ENCODE measurements at places on chromosomes 12 and 14.

DNA sequence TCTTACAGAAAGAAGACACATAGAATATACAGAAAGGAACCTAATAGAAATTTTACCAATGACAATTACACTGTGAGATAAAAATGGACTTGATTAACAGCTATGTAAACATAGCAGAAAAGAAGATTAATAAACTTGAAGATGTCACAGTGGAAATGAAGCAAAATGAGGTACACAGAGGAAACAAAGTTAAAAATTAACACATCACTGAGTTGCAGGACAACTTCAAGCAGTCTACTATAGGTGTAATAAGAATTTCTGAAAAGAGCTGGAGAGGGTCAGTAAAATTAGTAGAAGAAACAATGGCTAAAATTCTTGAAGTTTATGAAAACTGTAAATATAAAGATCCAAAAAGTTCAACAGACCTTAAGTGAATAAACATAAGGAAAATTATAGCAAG, 738.7 kb downstream of the C12orf50 start:
- no peak for DNase-seq

DNA sequence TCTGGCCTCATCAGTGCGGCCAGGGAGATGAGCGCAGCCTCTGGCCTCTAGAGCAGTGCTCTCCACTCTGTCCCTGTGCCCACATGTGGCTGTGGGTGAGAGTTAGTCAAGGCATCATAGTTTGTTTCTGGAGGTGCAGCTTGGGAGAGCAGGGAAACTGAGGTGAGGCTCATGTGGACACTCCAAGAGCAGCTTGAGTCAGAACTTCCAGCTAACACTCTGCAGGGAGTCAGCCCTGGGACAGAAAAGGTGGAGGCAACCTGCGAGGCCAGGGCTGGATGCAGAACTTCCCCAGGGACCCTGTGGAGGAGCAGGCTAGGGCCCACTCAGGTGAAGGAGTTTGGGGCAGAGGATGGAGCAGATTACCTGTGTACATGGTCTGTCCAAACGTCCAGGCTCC, 10.8 kb downstream of the ISCA2 start:
- no peak for DNase-seq

GRCh38 chr12:68428211-68428610, 96.0 kb upstream of the MDM1 start:
- DNase-seq, result no peak

- no peak for DNase-seq
Observed at GRCh38 chr14:103699901-103700752, 15.1 kb downstream of the XRCC3 start.

GRCh38 chr12:131194166-131194565, 240.5 kb downstream of the ADGRD1 start:
- DNase-seq, result no peak

- no peak for DNase-seq
Observed at GRCh38 chr12:119786539-119786938, 90.6 kb downstream of the CIT start.

DNA sequence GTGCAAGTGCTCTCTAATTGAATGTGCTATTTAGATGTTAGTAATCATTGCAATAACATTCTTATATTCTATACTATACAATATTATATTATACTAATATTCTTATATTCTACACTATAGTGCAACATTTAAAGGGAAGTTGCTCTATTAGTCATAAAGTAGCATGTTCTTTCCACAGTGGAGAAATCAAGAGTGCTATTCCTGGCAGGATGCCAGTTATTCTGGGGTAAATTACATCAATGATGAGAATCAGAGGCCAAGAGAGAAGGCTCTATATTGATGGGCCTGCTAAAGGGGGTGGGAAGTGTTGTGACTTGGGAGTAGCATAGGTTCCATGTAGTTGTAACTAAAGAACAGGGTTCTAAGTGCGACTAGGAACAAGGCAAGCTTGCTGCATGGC, 121.5 kb downstream of the SLC15A5 start:
- DNase-seq, result no peak

DNA sequence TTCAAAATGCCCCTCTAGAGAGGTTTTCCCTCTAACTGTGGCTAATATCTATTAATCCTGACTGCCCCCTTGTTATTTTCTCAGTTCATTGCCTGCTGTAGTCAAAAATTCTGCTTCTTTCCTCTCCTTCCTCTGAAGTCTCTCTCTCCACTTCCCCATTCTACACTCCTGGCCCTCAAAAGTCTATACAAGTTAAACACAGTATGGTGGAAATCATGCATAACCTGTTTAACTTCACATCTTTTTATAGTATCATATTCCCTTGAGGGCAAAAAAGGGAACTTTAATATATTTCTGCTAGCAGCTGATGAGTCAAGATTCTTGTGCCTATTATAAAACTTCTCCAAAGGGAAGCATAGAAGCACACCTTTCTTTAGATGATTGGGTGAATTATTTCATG, 16.7 kb downstream of the GRIP1 start:
- no peak for DNase-seq

GRCh38 chr14:63418020-63418419, 99.3 kb upstream of the GPHB5 start:
- no peak for DNase-seq

DNA sequence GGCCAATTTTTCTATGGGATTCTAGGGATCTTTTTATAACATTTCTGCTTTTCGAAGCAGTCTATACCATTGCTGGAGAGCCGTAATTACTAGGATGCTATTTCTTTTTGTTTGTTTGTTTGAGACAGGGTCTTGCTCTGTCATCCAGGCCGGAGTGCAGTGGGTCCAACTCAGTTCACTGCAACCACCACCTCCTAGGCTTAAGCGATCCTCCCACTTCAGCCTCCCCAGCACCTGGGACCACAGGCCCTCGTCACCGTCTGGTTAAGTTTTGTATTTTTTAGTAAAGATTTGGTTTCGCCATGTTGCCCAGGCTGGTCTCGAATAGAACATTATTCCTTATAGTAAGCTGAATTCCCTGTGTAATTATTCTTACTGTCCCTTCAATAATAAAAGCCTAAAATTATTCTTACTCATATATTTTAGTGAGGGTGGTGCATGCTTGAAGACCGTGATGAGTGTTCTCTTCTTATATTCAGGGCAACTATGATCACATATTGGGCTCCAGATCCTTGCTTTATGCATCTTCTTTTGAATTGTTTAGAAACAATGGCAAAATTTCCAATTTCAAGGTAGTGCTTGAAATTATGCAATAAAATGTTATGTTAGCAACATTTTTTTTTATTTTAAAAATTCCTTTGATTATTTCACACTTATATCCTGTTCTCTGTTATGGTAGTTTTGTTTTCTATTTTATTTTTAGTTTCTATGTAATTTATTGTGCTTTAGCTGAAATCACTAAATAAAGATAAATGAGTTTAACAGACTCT, 66.2 kb downstream of the CRADD start:
- no peak for DNase-seq

DNA sequence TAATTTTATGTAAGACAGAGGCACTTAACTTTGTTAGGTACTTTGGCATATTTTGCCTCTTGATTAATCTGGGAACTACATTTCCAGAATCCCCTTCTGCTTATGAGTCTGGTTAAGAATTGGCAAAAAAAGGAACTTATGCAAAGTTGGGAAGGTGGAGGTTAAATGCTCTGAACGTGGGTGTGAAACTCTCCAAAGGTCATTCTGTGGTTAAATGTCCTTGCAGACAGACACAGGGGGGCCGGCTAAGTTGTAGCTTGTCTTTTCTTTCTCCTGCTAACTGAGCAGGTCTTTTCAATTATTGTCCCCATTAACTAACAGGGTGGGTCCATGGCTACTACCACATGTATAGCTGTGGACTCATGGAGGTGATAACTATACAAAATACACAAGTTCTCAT, 248.6 kb upstream of the NOVA1 start:
- no peak for DNase-seq

DNA sequence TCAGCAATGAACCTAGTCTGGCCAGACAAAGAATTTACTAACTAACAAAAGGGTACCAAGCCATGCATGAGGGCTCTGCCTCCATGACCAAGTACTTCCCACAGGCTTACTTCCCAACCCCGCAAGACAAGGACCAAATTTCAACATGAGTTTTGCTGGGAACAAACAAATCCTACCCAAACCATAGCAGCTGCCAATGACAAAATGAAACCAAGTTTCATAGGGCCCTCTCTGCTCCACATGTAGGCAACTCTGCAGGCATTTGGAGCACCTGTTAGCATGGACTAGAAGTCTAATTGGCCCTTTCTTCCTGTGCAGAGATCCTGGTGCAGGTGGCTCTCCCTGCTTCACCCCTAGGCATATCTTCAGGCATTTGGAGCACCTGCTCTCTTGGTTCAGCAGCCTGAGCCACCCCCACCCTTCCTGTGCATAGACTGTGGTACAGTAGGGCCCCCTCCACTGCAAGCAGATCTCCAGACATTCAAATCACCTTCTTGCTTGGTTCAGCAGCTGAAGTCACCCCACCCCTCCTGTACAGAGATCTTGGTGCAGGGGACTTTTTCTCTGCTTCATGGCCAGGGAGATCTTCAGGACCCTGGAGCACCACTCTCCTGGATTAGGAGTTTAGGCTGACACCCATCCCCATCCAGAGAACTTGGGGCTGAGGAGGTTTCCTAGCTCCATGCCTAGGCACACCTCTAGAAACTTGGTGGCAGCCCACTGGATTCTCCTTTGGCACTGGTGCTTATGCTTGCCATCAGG, 308.7 kb downstream of the RPAP3 start:
- DNase-seq, result no peak

GRCh38 chr12:9702255-9702654, 30.6 kb downstream of the CLECL1 start:
- no peak for DNase-seq

DNA sequence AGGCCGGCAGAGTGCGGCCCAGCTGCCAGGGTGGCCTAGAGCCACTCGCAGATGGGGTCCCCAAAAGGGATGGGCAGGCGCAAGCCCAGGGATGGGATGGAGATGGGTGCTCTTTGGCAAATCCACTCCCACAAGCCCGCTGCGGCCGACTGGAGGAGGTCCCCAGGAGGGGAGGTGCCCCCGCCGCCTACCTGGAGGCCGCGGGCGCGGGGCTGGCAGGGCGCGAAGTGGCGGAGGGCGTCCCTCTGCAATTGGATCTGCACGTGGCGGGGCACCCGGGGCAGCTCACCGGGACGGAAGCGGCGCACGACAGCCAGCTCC, 730 bp downstream of the PPP1R3E start:
- no peak for DNase-seq

DNA sequence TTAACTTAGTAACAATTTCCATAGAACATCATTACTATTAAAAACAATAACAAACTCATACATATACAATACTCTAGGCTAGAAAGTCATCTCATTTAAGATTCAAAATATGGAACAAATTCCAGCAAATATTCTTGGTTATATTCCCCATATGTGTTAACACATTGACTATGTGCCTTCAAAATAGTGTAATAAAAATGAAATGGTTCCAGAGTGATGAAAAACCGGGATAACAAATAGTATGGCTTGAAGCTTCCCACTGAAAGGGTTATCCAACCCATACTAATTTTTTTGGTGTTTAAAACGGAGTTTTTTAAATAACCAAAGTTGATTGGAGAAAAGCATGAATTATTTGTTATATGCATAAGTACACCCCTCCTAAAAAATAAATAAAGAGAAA, 5.3 kb downstream of the LRIG3 start:
- DNase-seq, result no peak

DNA sequence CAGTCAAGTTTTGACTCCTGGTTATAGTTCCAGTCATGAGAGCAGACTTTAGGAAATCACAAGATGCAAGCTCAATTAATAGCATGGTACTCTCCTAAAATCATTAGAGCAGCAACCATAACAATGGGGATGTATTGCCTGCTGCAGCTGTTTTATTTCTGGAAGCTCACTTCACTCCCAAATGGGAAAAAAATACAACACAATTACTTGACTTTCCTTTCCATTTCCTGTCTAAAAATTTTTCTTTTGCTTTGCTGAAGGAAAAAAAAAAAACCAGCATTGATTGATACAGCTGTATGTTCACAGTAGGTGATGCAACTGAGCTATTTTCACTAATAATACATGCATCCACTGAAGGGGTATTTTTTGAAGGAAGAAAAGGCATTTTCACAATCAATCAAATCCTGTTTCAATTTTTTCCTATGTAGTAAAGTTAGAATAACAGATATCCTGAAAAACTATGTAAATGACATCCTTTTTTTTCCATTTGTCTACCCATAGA, 143.9 kb upstream of the NOVA1 start:
- DNase-seq, result no peak

GRCh38 chr14:94474581-94475031, 1.4 kb downstream of the SERPINA9 start:
- no peak for DNase-seq

DNA sequence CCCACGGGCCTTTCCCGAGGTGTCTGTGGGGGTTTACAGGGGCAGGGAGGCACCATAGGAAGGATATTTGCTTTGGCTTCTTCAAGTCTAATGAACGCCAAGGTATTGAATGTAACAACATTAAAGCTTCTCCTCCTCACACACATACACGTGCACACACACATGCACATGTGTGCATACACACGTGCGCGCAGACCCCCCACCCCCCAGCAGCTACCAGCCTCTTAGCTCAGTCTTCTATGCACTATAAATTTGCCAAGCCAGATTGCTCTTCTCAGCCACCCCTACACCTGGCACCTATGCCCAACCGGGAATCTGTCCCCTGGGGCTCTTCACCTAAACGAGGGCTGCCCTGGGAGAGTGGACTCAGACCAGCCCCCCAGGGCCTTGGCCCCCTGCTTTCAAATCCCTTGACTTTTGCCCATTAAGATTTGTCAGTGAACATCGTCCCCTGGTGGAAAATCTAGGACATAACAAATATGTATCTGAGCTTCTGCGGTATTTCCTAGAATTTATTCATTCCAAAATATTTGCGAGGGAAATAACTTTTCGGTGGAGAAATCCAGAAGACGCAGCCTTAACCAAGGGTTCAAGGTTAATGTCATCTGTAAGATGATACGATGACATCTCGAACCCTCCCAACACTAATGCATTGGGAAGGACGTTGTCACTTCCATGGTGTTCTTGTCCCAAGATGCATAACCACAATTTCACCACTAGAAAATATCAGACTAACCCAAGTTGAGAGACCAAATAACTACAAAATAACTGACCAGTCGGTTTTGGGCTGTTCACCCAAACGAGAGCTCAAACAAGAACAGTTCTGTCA, 330.4 kb downstream of the MED13L start:
- no peak for DNase-seq

- DNase-seq, result no peak
Observed at GRCh38 chr12:59075968-59076490, 155.7 kb upstream of the LRIG3 start.

DNA sequence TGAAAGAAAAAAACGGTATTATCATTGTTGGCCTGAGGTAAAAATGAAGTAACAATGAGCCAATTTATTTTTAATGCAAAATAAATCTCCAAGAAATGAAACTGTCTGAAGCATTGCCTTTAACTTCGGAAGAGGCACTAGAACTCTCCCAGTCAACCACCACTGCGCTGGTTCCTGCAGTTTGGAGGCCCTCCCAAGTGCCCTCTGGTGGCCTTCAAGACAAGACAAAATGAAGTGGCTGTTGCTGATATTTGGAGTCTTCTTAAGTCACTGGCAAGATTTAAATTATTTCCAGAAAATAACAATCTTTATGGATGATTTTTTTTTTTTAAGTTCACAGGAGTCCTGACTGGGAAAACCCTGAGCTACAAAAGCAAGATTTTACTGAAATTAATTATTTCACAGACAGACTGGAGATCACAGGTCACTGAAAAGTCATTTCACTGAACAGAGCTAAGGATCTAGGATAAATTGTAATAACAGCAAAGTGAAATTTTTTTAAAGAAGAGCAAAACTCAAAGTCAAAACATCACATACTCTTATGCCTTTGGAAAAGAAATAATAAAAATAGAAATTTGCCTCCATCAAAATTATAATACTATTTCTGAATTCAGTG, 58.2 kb downstream of the DICER1 start:
- peak; percentile 65 for DNase-seq

GRCh38 chr12:117599849-117600248, 238.4 kb upstream of the NOS1 start:
- DNase-seq, result no peak

- DNase-seq, result no peak
Observed at GRCh38 chr12:69023840-69024239, 90.9 kb upstream of the CPM start.

Measured in H4 (cell line).